Osteocyte (in vitro differentiated cells): ENCODE measurements at places on chromosomes 2 and 18. TPM values are rescaled to one million over a fixed set of nuclear protein-coding genes. Genes with fewer than 3 reads are reported as not detected.

Gene RAX
- not detected in 2 replicates for total RNA-seq

DNA sequence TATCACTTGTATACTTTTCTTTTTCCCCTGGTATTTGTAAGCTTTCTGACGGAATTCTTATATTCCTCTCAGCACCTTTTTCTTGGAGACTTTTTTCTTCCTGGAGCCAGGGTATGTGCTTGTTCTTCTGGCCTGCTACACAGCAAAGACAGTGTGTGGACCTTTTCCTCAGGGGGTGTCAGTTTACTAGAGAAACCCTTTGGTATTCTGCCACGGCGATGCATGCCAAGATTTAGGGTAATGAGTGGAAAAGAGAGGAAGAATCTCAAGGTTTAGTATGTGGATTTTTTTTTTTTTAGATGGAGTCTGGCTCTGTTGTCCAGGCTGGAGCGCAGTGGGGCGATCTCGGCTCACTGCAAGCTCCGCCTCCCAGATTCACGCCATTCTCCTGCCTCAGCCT lies 152.2 kb downstream of the PHLPP1 start:
- H3K4me1 ChIP-seq, result peaks cover 39% of the 10 kb centered on the region
- no peaks in the 10 kb centered on the region for H3K27me3 ChIP-seq
- H3K27ac ChIP-seq, result peak overlapping the region; percentile 40
- no peak overlapping the region for H3K4me3 ChIP-seq
- DNase-seq, result no peak

Gene HSBP1L1
- 1.6 and 2.0 TPM in 2 replicates for total RNA-seq

Gene CERKL
- total RNA-seq, result not detected in 2 replicates

DNA sequence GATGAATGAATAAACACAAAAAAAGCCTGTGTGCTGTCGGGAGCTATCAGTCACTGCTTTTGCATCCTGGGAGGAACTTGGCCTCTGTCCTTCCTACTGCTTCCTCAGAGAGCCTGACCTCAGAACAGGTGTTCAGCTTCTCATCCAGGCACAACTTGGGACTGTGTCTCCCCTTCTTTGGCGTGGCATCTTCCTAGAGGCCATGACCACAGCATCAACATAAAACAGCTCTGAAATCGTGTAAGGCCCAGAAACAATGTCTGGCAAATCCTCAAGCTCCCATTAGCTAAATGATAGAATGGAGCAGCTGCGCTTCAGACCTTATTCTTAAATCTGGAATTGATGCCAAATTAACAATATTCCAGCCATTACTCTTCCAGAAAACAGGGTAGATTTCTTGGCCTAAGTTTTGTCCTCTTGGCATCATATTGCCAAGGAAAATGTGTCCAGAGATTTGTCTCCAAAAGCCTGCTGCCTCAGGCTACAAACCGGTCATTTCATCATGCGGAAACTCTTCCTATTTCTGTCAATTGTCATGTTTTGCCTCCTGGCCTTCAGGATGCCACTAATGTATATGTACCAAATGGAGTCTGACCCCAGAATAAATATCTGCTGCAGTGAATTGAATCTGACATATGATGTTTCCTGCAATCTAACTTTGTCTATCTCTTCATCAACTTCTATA lies 53.2 kb upstream of the RAB27B start:
- no peaks in the 10 kb centered on the region for H3K36me3 ChIP-seq
- peak overlapping the region; percentile 94 for H3K27ac ChIP-seq
- DNase-seq, result no peak
- H3K27me3 ChIP-seq, result no peaks in the 10 kb centered on the region
- H3K4me1 ChIP-seq, result peaks cover 29% of the 10 kb centered on the region
- H3K4me3 ChIP-seq, result no peak overlapping the region

Gene HOXD8
- total RNA-seq, result not detected in 2 replicates

- H3K27ac ChIP-seq, result peak overlapping the region; percentile 96
- H3K27me3 ChIP-seq, result no peaks in the 10 kb centered on the region
- peaks cover 56% of the 10 kb centered on the region for H3K4me1 ChIP-seq
- no peak overlapping the region for H3K4me3 ChIP-seq
These were observed 122.0 kb downstream of the ZNF521 start for GRCh38 chr18:25229920-25230319.

DNA sequence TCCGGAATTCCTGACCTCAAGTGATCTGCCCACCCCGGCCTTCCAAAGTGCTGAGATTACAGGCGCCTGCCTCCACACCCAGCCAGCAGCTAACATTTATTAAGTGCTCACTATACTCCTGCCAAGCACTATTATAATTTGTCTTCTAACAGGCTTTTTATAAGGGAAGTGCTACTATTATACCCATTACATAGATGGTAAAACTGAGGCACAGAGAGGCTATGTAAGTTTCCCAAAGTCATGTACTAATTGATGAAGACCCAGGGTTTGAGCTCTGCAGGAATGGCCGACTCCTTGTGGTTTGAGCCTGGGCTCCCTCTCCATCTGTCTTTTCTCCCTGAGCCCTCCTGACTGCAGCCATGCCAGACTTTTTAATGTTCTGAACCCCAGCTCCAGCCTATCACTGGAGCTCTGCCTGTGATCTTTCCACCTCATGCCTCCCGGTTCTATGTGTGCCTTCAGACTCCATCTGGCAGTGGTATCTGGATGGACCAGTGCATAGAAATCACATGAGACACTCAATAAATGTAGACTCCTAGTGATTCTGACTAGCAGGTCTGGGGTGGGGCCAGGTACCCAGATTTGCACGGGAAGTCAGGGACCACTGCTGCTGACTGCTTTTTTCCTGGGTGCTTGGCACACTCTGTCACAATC lies 197.1 kb downstream of the NEDD4L start:
- no peak overlapping the region for H3K4me3 ChIP-seq
- peaks cover 2% of the 10 kb centered on the region for H3K36me3 ChIP-seq
- H3K4me1 ChIP-seq, result peaks cover 11% of the 10 kb centered on the region

DNA sequence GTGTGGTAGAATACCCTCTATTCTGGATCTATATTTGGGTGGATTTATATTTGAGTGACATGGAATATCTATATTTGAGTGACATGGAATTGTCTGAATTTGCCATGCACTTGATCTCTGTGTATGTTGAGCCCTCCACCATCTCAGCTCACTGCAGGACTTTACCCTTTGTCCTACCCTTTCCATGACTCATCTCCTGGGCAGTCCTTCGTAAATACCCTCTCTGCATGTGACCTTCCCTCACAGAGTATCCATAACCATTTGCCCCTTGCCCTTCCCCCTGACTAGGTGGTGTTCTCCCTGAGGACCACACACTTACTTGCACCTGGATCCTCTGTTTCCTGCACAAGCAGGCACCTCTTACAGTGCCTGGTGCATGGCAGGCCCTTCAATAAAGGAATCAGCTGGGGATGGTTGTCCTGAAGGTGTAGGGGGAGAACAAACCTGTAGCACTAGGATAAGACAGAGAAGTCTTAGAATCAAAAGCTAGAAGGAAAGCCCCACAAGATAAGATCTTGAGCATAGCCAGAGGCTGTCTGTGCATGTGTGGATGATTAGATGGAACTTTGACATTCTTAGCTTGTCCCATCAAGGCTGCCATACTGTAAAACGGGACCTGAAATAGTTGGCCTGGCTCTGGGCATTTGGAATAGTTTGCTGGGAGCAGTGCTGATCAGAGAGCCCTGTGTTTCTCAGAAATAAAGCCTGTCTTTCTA lies 230.4 kb downstream of the FHOD3 start:
- H3K27me3 ChIP-seq, result peaks cover 3% of the 10 kb centered on the region
- no peak for DNase-seq
- H3K4me1 ChIP-seq, result no peaks in the 10 kb centered on the region
- no peak overlapping the region for H3K27ac ChIP-seq
- no peak overlapping the region for H3K4me3 ChIP-seq
- no peaks in the 10 kb centered on the region for H3K36me3 ChIP-seq

DNA sequence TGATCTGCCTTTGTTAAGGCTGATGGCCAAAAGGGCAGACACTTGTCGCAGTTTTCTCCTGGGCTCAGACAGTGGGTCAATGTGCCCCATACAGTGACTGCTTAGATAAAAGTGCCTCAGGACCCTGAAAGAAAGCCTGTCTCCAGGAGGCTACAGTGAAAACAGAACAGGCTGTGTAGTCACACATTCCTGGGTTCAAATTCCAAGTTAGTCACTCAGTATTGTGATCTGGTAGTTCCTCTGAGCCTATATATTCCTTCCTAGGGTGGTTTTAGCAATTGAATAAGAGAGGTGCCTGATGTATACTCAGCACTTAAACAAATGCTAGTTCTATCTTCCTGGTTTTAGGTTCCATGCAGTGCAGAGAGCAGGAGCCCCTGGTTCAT lies 54.4 kb downstream of the RPL37A start:
- H3K27ac ChIP-seq, result peak overlapping the region; percentile 91
- H3K4me3 ChIP-seq, result no peak overlapping the region
- H3K4me1 ChIP-seq, result peaks cover 88% of the 10 kb centered on the region

DNA sequence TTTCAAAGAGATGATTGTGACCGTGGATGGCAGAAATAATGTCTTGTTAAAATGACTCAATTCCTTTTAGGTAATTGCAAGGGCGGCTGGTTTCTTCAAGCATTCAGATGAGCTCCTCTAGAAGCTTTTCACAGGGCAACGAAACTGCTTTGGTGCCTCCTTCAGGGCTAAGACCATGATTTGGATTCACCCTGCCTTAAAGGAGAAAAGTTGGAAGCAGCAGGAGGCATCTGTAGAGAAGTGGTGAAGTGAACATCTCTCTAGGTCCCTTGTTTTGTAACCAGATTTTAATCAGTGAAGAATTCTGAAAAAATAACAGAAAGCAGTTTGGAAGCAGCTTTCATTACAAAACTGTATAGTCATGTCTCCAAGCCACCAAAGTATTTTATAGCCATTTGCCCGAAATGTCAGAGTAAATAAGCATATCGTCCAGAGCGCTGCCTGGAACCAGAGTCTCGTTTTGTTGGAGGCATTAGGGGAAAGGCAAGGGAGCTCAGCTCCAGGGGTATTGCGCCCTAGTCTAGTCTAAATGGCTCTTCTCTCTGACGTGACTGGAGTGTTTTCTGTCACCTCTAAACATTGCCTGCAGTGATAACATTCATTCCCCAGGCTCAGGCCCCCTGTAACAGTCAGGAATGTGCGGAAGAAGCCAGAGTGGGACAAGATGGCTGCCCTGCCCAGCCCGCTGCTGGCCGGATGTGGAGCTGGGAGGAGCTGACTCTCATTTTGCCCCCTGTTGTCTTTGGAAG lies 57.8 kb upstream of the ITGB6 start:
- DNase-seq, result no peak
- peaks cover 52% of the 10 kb centered on the region for H3K4me1 ChIP-seq
- no peaks in the 10 kb centered on the region for H3K36me3 ChIP-seq
- no peak overlapping the region for H3K4me3 ChIP-seq
- H3K27me3 ChIP-seq, result no peaks in the 10 kb centered on the region

DNA sequence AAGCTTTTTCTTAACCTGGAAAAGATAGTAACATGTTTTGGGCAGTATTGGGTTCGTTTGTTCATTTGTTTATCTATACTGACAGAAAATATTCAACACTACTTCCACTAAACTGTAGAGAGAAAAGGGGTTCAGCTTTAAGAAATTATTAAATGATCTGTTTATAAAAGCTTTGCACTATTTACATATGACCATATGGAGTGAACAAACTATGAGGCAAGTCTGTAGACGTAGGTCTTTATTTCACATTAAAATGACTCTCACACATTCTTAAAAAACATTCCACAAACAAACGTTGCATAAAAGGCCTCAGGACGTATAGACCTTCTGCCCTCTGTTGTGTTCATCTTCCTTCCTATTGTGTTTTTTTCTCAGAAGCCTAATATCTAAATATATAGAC lies 94.6 kb downstream of the CD226 start:
- H3K27ac ChIP-seq, result no peak overlapping the region
- H3K27me3 ChIP-seq, result no peaks in the 10 kb centered on the region
- H3K4me3 ChIP-seq, result no peak overlapping the region
- DNase-seq, result no peak

GRCh38 chr2:177589186-177589585 lies 196.6 kb downstream of the AGPS start:
- no peaks in the 10 kb centered on the region for H3K36me3 ChIP-seq
- no peak overlapping the region for H3K4me3 ChIP-seq
- H3K27ac ChIP-seq, result no peak overlapping the region
- peaks cover 3% of the 10 kb centered on the region for H3K27me3 ChIP-seq
- no peak for DNase-seq
- H3K4me1 ChIP-seq, result no peaks in the 10 kb centered on the region

DNA sequence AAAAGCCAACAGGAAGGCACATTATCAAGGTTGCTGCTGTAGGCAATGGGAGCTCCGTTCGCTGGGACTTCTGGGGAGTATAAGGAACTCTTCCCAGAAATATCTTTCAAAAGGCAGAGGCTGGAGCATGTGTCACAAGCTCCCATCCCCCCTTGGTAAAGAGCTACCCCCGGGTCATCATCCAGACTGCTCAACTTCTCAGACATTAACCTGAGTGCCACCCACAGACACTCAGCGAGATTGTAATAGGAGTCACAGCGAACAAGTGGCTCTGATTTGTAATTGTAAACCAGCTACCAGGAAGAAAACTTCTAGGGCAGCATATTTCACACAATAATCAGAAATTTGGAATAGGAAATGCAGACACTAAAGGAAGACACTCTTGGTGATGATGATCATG lies 290.2 kb upstream of the PARD3B start:
- peaks cover 14% of the 10 kb centered on the region for H3K27me3 ChIP-seq
- DNase-seq, result no peak
- no peak overlapping the region for H3K27ac ChIP-seq
- no peak overlapping the region for H3K4me3 ChIP-seq

Gene C1QL2
- not detected in 2 replicates for total RNA-seq

GRCh38 chr18:5918205-5918858 lies 23.0 kb upstream of the TMEM200C start:
- H3K4me3 ChIP-seq, result no peak overlapping the region

Gene AQP12A
- not detected in 2 replicates for total RNA-seq

Gene DOCK10
- total RNA-seq, result 13.1 and 15.2 TPM in 2 replicates

Gene WDR54
- 15.8 and 16.2 TPM in 2 replicates for total RNA-seq

Gene SERPINB2
- total RNA-seq, result not detected in 2 replicates

Gene ASPRV1
- 0.52 and 0.75 TPM in 2 replicates for total RNA-seq

Gene ACYP2
- total RNA-seq, result 8.9 and 10.4 TPM in 2 replicates

- no peaks in the 10 kb centered on the region for H3K27me3 ChIP-seq
- DNase-seq, result no peak
- H3K36me3 ChIP-seq, result no peaks in the 10 kb centered on the region
- no peaks in the 10 kb centered on the region for H3K4me1 ChIP-seq
- no peak overlapping the region for H3K4me3 ChIP-seq
These were observed 309.6 kb downstream of the SOCS6 start for GRCh38 chr18:70598406-70598805.

DNA sequence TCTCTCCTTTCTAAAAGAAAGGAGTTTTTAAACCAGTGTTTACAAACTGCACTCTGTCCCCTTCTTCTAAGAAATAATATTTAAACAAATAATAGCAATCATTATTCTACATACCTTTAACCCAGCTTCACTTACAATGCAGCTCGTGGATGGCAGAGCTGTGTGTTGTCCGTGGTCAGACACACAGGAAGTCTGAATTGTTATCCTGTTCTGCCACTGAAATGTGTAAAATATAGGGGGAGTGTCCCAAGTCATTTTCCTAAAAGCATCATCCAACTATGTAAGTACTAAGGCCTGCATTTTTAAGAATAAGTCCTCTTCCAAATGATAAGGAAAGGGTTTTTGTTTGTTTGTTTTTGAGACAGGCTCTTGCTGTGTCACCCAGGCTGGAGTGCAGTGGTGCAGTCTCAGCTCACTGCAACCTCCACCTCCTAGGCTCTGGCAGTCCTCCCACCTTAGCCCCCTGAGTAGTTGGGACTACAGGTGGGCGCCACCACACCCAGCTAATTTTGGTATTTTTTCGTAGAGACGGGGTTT lies 2.7 kb upstream of the PPP4R1 start:
- peaks cover 49% of the 10 kb centered on the region for H3K4me1 ChIP-seq
- DNase-seq, result no peak
- H3K4me3 ChIP-seq, result no peak overlapping the region
- peaks cover under 1% of the 10 kb centered on the region for H3K36me3 ChIP-seq
- H3K27me3 ChIP-seq, result no peaks in the 10 kb centered on the region
